ENCODE measurements at places on chromosomes 3 and 15.

DNA sequence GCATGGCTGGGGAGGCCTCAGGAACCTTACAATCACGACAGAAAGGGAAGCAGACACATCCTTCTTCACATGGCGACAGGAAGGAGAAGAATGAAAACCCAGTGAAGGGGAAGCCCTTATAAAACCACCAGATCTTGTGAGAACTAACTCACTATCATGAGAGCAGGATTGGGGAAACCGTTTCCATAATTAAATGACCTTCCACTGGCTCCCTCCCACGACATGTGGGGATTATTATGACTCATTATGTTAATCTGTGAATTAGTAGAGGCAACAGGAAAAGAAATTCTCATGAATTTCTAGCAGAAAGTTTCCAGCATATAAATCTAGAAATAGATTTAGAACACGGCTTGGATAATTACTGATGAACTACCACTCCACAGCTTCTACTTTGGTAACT, 937.3 kb downstream of the ROBO1 start:
- DNase-seq, result no peak

DNA sequence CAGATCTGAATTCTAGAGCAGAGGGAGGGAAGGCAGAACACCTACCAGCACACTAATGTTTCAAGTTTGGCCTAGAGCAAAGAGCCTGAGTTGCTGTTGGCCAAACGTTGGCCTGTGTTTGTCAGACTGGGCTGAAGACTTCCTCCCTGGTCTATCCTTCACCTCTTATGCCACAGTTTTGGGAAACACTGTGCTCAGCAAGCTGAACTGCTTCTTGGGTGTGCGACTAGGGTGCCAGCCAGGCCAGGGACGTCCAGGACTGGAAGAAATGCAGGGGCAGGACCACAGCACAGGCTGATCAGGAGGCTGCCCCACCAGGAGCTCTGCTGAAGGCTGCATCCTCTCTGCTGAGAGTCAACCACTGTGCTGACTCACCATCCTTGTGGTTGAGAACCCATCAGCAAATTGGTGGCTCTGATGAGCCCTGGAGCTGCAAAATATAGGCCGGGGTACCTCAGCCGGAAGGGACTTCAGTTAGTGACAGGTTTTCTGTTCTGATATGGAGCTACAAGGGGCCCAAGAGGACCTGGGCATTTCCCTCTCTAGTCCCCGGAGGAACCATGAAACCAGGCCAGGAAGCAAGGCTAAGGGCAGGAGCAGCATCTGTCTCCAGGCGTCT, 131.6 kb upstream of the RASGRP1 start:
- peak; percentile 66 for DNase-seq

GRCh38 chr3:159039286-159039685, 237.4 kb downstream of the MFSD1 start:
- DNase-seq, result no peak

- DNase-seq, result no peak
Measured at GRCh38 chr3:14156201-14156600, 22.2 kb downstream of the XPC start.

DNA sequence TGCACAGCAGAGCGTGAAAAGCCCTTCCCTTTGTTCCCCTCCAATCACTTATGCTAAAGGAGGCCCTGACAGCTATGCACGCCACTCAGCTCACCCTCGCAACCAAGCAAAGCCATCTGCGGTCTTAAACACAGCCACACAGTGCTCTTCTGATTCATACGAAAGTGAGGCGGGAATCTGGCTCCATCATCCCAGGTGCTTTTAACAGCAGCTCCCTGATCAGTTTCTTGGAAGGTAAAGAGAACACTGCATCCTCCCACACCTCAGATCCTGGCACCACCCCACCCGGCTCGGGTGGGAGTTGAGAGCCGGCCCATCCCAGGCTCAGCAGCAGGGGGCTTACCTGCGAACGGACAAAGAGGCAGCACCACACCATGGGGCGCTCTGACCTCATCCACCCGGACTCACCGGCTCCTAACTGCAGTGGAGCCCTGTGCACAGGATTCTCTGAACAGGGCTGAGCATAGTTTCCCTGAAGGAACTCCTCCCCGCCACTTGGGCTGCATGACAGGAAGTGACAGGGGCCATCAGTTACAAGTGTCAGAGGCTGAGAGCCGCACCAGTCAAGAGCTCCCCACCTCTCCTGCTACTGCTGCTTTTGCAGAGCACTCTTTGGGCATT, 114.3 kb upstream of the ARHGEF3 start:
- DNase-seq, result peak; percentile 59

- DNase-seq, result no peak
Measured at GRCh38 chr3:14566812-14567211, 26.7 kb upstream of the GRIP2 start.

- no peak for DNase-seq
Measured at GRCh38 chr3:30522476-30522875, 83.9 kb upstream of the TGFBR2 start.

DNA sequence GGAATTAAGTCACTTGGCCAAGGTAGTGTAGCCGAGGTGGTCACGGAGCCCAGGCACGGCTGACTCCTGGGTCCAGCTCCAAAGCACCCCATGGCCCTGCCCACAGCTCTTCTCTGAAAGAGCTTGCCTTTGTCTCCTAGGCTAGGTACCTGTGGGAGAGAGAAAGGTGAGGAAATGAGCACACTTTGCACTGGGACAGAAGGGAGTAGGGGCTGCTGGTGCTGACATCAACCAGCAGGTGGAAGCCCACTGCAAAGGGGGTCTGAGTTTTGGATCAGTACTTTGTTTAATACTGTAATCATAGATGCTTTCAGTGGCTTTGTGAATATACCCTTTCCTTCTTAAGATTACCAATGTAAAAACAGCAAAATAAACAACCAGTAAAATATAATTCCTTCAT, 128.3 kb upstream of the EIF1B start:
- DNase-seq, result no peak

GRCh38 chr15:67506775-67507747, 13.9 kb upstream of the C15orf61 start:
- no peak for DNase-seq

DNA sequence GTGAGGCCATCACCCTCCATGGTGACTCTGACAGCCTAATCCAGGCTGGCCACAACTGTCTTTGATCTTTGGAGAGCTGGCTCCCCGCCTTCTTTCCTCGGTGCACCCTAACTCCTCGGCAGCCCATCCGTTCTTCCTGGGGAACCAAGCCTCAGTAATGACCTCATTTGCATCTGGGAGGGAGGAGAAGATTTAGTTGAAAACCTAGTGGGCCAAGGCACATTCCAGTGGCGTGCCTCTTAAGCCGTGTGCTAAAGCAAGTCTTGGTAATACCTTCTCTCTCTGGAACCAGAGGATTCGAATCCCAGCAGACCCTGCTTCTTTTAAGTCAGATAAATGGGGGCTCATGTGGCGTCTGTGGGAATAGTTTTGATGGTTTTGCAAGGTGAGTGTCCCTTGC, 233.1 kb downstream of the EBLN2 start:
- no peak for DNase-seq

GRCh38 chr3:11610044-11610671, 33.6 kb downstream of the VGLL4 start:
- DNase-seq, result no peak

- DNase-seq, result no peak
Measured at GRCh38 chr3:154113609-154114008, 7.6 kb upstream of the ARHGEF26 start.

- DNase-seq, result no peak
Measured at GRCh38 chr3:127097072-127097405, 95.9 kb upstream of the PRR23E start.

- no peak for DNase-seq
Measured at GRCh38 chr3:9678493-9678892, 25.1 kb upstream of the CPNE9 start.

- no peak for DNase-seq
Measured at GRCh38 chr3:37216597-37217097, 42.3 kb upstream of the LRRFIP2 start.

GRCh38 chr3:193803288-193803687, 210.3 kb downstream of the OPA1 start:
- no peak for DNase-seq

DNA sequence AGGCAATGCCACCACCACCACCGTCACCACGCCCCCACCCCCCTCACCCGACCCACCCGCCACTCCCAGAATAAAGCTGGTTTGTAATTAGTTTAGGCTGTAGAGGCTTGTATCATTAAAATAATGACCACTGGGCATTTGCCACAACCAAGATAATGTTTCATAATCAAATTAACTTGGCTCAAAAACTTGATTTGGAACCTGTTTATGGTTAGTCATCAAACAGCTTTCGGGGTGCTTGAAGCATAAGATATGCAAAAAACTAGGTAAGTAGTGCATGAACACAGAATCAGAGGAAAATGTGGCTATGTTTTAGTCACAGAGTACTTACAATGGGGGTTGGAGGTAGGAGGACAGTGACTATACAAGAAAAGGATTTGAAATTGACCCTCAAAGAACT, 115.1 kb downstream of the FHIT start:
- DNase-seq, result no peak

DNA sequence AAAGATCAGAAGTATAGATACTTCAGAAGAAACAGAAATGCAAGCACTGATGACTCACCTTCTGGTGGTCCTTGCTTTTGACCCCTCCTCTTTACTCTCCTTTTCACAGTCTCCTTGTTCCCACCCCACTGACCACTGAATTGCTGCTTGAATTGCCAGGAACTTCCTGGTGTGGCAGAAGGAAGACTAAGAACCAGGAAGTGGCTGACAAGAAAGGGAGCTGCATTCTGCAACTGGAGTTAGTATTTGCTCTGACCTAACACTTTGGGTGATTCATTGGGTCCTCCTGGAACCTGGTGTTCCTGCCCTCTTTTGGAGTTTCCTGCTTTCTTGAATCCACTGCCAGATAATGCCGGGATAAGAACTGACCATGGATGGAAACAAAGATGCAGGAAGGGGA, 23.0 kb downstream of the KY start:
- no peak for DNase-seq

DNA sequence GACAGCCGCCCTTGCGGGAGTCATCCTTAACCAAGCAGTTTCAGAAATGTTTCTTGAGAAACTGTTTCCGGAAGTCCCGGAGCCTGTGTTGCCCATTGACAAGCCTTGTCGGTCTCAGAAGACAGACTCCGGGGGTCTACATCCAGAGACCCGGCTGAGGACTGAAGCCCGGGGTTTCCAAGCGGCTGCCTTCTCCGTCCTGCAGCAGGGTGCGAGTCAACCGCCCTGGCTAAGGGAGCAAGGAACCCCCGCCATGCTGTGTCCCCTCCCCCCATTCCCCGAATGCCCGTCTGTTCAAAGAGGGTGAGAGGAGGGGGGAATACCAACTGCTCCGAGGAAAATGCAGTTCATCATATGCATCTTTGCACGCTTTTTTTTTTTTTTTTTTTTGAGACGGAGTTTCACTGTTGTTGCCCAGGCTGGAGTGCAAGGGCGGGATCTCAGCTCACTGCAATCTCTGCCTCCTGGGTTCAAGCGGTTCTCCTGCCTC, 61.6 kb downstream of the ATP1B3 start:
- no peak for DNase-seq

DNA sequence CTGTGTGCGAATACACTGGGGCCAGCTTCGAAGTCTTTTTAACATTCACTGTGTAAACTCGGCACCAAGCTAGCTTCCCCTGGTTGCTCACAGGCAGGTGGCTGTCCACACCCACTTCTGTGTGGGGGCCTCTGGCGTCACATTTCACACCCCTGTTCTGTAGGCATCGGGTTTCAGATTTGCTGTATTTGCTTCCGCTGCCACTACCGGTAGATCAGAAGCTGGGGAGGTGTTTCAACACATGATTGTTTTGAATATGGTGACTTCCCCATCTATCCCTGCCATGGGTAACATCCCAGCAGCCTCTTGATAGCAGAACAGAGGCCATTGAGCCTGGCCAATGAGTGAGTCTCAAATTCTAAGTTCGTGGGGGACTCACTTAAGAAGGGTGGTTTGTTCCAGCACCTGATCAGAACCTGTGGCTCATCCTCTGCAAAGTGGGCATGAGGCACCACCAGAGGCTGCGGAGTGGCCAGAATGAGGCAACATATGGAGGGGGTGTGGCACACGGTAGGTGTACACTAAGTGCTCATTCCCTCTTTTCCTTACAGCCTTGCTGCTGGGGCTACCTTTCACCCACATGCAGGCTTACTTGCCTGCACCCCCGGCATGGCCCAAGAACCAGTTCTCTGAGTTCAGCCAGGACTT, 61.5 kb downstream of the IQSEC1 start:
- peak; percentile 83 for DNase-seq

GRCh38 chr15:69637818-69638217, 185.2 kb downstream of the RPLP1 start:
- DNase-seq, result no peak

DNA sequence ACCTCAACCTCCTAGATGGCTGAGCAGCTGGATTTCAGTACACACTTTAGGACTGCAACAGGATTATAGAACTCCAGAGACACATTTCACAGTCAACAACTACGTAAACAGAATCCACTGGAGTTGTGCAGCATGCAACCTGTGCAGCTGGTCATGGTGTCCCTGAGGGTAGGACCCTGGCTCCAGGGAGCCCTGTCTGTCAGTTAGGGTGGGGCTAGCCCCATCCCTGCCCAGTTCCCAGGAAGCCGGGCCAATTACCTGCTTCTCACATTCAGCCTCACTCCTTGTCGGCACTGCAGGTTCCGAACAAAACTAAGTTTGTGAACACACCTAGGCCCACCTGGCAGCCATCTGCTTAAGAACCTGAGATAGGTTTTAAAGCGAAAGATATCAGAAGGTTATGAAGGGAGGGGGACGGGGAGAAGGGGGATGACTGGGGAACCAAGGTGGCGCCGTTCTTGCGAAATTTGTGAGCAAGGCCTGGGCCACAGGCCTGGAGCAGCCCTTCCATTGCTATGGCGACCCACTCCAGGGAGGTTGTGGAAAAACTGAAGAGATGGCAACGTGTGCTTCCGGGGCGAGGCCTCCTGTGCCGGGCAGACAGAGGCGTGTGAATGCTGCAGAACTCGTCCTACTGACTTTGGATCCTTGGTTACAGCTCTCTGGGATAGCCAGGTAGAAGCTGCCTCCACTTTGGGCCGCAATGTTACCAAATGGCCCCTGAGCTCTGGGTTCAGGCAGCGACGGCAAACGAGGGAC, 25.3 kb downstream of the ACSBG1 start:
- DNase-seq, result no peak

DNA sequence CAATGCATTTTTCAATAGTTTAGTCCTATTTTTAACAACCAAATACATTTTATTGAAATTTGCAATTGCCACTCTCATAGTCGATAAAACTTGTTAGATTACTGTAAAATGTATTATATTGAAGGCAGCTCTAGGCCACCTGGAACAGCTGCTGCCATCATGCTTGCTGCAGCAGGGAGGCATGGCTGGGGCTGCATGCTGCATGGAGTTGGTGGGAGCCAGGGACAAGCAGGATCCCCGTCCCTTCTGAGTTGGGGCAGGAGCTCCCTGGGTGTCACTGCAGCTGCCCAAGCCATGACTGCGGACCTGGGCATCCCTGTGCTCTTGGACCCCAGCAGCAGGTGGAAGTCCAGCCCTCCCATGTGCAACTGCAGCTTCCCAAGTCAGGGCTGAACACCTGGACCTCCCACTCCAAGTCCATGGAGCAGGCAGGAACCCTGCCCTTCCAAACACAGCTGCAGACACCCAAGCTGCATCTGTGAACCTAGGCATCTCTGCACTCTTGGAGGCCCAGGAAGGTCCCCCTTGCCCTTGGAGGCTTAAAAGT, 742.0 kb downstream of the ZBBX start:
- no peak for DNase-seq

GRCh38 chr3:100265016-100265415, 4.2 kb downstream of the TBC1D23 start:
- DNase-seq, result no peak
